Melanocyte of skin (primary cell): ENCODE measurements at places on chromosomes 6 and 20. TPM values are rescaled to one million over a fixed set of nuclear protein-coding genes. Genes with fewer than 3 reads are reported as not detected.

The ASIP gene
- not detected in 2 replicates for total RNA-seq

The SPAG4 gene
- 2.8 and 4.7 TPM in 2 replicates for total RNA-seq

The AVP gene
- not detected in 2 replicates for total RNA-seq

The EPB41L1 gene
- 4.0 and 4.8 TPM in 2 replicates for total RNA-seq
